NCI-H460 (cell line): ENCODE measurements at places on chromosomes 6 and 20. TPM values are rescaled to one million over a fixed set of nuclear protein-coding genes. Genes with fewer than 3 reads are reported as not detected.

DNA sequence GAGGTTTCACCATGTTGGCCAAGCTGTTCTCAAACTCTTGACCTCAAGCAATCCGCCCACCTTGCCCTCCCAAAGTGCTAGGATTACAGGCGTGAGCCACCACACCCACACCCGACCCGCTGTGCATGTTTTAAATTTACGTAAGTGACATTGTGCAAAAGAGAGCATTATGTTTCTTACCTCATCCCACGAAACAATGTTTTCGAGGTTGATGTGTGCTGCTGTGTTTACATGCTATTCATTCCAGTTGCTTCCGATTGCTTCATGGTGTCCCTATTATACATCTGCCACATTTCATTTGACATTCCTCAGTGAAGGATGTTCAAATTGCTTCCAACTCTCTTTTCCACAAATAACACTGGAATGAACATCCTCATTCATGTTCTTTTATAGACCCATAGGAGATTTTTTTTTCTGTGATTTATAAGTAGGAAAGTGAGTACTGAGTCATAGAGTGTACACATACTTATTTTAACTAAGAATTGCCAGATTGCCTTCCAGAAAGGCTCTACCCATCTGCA, 403.9 kb upstream of the JARID2 start:
- peak; percentile 26 for DNase-seq

DNA sequence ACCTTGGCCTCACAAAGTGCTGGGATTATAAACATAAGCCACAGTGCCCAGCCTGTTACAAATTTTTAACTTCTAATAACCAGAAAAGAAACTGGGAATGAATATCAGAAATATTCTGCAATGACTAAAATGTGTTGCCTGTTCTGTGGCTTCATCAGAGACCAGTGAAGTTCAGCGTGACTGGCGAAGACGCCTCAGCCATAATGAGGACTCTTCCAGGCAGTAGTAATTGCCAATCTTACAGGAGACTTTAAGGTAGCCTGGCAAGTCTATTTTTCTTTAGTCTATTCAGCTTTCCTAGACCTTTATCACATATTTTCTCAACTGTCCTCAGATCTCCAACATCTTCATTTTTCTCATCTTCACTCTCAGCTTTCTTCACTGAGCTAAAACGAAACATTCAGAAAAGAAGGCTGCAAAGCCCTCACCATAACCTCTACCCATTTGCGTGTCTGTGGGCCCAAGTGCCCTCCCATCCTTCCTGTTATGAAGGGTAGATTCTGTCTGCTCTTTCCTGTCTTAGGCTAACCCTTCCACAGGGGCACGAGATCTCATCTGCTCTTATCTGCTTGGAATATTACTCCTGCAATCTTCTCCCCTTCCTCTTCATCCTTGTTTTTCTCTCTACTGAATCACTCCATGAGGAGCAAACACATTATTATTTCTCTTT, 42.0 kb upstream of the OLIG3 start:
- DNase-seq: no peak

DNA sequence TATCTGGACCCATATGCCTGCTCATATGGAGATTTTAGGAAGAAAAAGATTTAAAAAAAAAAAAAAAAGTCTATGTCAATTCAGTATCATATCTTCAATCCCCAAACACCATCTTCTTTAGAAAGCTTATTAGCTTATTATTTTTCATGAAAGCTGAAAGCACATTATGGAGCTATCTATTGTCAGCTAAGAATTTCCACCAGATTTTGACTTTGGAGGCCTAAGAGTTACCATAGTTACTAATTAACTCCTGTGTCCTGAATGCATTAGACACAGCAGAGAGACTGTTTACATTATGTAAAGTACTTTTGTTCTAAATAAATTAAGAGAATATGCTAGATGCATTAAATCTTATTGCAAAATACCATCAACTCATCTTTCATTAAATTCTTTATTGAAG, 255.5 kb upstream of the NRSN1 start:
- no peak for DNase-seq

DNA sequence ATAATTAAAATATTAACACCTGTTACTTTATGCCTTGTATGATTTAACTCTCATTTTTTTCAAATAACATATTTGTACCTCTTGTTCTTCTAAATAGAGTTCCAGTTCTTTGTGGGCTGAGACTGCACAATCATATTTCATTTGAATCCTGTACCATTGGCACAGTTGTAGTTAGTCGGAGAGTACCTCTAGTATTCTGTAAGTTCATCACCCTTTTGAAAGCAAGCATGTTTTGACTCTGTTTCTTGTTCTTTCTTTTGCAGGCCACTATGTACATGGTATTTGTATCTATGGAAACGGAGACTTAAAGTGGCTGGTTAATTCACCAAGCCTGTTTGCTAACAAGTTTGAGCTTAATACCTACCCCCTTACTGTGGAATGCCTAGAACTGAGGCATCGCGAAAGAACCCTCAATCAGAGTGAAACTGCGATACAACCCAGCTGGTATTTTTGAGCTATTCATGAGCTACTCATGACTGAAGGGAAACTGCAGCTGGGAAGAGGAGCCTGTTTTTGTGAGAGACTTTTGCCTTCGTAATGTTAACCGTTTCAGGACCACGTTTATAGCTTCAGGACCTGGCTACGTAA, 68.2 kb downstream of the C6orf52 start:
- no peak for DNase-seq

UBE2C gene
- 179 and 182 TPM in 2 replicates for total RNA-seq

TP53INP2 gene
- 2.2 and 2.4 TPM in 2 replicates for total RNA-seq
